ENCODE measurements at places on chromosomes 12 and 14.

GRCh38 chr12:56766535-56766934 is 3.4 kb downstream of the HSD17B6 start:
- DNase-seq: no peak

- no peak for DNase-seq
Observed at GRCh38 chr12:27018037-27018436, 3.9 kb upstream of the TM7SF3 start.

DNA sequence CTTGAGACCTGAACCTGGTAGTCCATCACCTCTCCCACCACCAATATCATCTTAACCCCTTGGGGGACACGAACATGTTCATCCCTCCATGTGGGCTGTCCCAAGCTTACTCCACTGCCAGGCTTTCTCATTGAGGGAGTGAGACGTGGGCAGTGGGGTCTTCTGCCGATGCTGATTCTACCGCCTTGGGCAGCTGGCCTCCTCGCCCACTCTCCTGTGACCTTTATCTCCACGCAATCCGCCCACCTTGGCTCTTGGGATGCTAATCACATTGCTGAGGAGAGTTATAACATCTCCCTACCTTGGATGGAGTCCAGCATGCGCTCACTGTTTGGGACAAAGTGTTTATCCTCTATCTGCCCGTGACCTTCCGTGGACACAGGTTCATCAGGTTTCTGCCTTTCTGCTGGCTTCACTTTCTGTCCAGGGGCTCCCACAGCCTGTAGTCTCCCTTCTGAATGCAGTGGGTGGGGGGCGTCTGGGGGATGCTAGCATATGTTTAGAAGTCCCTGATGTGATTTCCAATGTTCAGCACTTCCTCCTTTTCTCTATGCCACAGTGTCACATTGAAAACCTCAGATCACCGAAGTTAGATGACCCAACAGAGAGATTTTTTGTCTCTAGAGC is 53.2 kb upstream of the ESRRB start:
- DNase-seq: no peak

DNA sequence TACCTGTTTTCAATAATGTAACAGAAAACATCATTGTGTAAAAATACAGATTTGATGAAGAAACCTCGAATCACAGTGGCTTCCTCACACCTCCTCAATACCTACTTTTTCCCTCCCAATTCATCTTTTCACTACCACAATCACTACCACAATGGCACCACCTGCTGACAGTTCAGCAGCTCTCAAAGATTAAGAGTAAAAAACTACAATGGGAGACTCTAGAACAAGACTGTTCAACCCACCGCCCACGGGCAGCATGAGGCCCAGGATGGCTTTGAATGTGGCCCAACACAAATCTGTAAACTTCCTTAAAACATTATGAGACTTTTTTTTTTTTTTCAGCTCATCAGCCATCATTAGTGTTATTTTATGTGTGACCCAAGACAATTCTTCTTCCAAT is 15.2 kb downstream of the MED6 start:
- DNase-seq: no peak

GRCh38 chr12:117671734-117672133 is 297.1 kb downstream of the KSR2 start:
- no peak for DNase-seq

DNA sequence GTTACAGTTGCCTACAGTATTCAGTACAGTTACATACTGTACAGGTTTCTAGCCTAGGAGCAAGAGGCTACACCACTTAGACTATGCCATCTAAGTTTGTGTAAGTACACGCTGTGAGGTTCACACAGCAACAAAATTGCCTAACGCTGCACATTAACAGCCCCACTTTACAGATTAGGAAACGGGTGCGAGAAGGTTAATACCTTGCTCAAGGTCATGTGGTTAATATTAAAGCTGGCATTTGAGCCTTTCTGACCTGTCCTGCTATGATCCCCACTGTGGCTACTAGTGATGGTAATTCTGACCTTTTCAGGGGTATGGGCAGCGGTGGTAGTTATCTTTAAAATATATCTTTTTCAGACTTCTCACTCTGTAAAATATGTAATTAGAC is 20.9 kb downstream of the ACVR1B start:
- DNase-seq: no peak

DNA sequence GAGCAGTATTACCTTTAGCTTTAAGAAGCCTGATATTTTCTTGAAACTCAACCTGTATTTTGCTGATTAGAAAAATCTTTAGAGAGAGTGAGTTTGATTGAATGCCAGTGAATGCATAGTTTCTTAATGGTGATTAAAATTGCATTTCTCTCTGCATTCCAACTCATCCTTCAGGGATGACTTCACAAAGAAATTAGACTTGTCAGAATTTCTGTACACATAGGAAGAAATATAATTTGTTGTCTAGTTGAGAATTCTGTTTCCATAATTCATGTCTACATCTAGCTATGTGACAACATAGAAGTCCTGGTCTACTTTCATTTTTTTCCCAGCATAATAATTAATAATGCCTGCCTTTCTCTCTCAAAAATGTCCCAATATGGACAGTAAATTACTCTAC is 136.6 kb downstream of the OTOGL start:
- DNase-seq: no peak

- no peak for DNase-seq
Observed at GRCh38 chr14:31937730-31938346, 139.3 kb upstream of the ARHGAP5 start.

- no peak for DNase-seq
Observed at GRCh38 chr12:105862163-105862821, 276.5 kb downstream of the NUAK1 start.

GRCh38 chr12:9367828-9368227 is 159.6 kb upstream of the PZP start:
- no peak for DNase-seq

DNA sequence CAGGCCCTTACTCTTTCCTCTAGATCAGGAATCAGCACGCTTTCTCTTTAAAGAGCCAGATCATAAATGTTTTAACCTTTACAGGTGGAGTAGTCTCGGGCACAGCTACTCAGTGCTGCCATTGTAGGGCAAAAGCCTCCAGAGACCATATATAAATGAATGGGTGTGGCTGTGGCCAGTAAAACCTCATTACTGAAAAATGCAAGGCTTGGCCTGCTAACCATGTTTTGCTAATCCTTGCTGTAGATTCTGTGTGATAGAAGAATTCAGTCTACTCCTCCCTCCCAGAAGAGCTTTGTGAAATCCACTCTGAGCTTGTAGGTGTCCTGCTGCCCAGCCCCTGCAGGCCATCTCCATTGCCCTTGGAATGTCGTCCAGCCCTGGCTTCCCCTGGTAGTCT is 58.1 kb downstream of the HSP90AA1 start:
- no peak for DNase-seq

Measured in left hindlimb (tissue), 1 donor.